Breast epithelium (tissue), 4 donors: ENCODE measurements at places on chromosomes 1 and 21. TPM values are rescaled to one million over a fixed set of nuclear protein-coding genes. Genes with fewer than 3 reads are reported as not detected.

SEMA4A gene
- total RNA-seq: 1.4 TPM

ZNF697 gene
- 9.5 TPM for total RNA-seq

DNA sequence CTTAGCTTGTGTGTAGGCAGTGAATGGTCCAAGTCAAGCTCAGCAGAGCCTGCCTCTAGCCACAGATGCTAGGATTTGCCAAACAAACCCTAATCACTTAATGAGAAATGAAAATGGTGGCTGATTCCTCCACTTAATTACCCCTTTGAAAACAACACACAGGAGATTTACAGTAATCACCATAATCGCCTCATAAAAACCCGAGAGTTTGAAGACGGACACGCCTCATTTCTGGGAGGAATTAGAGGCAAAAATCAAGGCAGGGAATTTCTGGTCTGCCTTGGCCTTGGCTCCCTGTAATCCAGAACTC lies 16.3 kb upstream of the FOXE3 start:
- H3K27ac ChIP-seq: no peak overlapping the region
- no peaks in the 10 kb centered on the region for H3K27me3 ChIP-seq
- no peaks in the 10 kb centered on the region for H3K36me3 ChIP-seq
- H3K4me1 ChIP-seq: no peaks in the 10 kb centered on the region

CACHD1 gene
- total RNA-seq: 25.3 TPM

- H3K4me3 ChIP-seq: no peak overlapping the region
- no peaks in the 10 kb centered on the region for H3K27me3 ChIP-seq
- DNase-seq: no peak
- no peaks in the 10 kb centered on the region for H3K4me1 ChIP-seq
- H3K36me3 ChIP-seq: no peaks in the 10 kb centered on the region
- H3K27ac ChIP-seq: no peak overlapping the region
Observed at GRCh38 chr1:237562242-237562823, 328.4 kb downstream of the ZP4 start.

DNA sequence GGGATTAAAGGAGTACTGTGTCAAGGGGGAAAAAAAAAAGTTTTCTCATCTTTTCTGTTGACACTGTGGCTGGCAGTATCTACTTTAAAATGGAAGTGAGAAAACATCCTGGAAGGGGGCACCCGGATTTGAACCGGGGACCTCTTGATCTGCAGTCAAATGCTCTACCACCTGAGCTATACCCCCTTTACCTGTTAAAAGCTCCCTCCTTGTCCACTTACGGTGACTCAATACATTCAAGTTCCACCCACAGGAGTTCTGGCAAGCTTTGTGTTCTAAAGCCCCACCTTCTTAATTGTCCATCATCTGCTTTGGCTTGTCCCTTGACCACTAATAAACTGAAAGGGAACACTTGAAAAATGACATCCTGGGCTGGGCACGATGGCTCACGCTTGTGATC lies 68.2 kb downstream of the FNBP1L start:
- H3K4me1 ChIP-seq: no peaks in the 10 kb centered on the region
- H3K4me3 ChIP-seq: no peak overlapping the region
- H3K27me3 ChIP-seq: no peaks in the 10 kb centered on the region
- no peak for DNase-seq

- H3K36me3 ChIP-seq: no peaks in the 10 kb centered on the region
- no peaks in the 10 kb centered on the region for H3K4me1 ChIP-seq
- H3K4me3 ChIP-seq: no peak overlapping the region
- H3K27me3 ChIP-seq: no peaks in the 10 kb centered on the region
Observed at GRCh38 chr1:219460081-219460895, 152.6 kb downstream of the ZC3H11B start.
